ENCODE measurements at places on chromosomes 11 and 22.

GRCh38 chr22:39920134-39920743 lies 19.4 kb downstream of the GRAP2 start:
- DNase-seq = no peak

GRCh38 chr11:108926841-108927577 lies 262.1 kb downstream of the DDX10 start:
- DNase-seq = no peak

DNA sequence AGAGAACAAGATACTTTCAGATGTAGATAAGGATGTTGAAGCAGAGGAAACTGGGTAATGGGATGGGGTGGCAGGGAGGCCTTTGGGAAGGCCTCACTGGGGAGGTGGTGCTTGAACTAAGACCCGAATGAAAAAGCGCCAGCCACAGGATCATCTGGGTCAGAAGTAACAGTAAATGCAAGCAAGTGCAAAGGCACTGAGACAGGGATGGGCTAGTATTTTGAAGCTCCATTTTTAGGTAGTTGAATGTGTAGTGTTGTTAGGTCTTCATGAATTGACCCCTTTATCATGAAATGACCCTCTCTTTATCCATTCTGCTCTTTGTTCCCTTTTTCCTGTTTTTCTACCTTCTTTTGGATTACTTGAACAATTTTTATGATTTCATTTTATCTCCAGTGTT lies 6.2 kb upstream of the PACS1 start:
- DNase-seq = no peak

DNA sequence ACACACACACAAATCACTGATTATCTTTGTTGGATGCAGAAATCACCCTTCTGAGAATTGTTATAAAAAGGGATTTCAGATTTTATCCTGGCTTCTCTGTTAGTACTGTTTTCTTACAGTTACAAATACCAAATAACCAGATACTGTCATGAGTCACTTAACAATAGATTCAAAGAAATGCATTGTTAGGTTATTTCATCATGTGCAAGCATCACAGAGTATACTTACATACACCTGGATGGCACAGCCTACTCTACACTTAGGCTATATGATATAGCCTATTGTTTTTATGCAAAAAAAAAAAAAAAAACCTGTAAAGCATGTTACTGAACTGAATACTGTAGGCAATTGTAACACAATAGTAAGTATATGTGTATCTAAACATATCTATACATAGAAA lies 319.2 kb upstream of the ARHGAP42 start:
- no peak for DNase-seq

DNA sequence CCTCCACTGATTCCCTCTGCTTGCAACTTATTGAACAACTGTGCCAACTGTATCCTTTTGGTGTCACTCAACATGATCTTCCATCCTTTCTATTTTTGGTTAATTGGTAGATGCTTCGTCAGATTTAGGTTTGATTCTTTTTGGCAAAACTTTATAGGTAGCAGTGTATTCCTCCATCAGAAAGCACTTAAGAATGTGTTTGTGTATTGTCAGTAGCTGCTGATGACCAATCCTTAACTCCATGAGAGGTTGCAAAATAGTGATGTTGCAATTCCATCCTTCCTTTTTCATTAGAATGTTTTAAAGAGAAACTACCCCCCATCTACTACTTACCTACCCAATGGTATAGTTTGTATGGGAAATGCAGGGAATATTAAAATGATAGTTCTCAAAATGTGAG lies 22.1 kb downstream of the FAM76B start:
- no peak for DNase-seq

- no peak for DNase-seq
Observed at GRCh38 chr11:20790622-20791021, 121.2 kb downstream of the NELL1 start.
